ENCODE measurements at places on chromosomes 4 and X.

GRCh38 chr4:26522478-26522877, 32.2 kb upstream of the CCKAR start:
- DNase-seq, result no peak

GRCh38 chr4:176335421-176335820, 15.7 kb downstream of the SPCS3 start:
- no peak for DNase-seq

- DNase-seq, result peak; percentile 34
These were observed 1.1 kb downstream of the LRBA start for GRCh38 chr4:151013944-151014343.

- DNase-seq, result peak; percentile 56
These were observed 21.3 kb upstream of the WDR44 start for GRCh38 chrX:118324588-118324987.

- no peak for DNase-seq
These were observed 2.2 kb downstream of the MXD4 start for GRCh38 chr4:2259541-2260343.

DNA sequence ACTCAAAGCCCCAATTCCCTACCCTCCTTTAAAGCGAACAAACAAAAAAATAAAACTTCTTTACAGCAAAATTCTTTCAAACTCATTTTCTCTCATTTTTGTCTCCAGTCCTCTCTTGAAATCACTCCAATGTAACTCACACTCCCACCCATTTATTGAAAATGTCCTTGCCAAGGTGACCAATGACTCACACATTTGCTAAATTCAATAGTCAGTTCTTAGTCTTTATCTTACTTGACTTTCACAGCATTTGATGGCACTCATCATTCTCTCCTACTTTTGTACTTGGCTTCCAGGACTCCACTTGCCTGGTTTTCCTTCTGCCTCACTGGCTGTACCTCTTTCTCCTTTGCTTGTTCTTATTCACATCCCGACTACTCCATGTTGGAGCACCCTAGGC, 19.9 kb downstream of the CC2D2A start:
- no peak for DNase-seq
